ENCODE measurements at places on chromosomes 16 and 17. TPM values are rescaled to one million over a fixed set of nuclear protein-coding genes. Genes with fewer than 3 reads are reported as not detected.
A peak's percentile ranks its signal among the peaks of the same experiment; 100 is the strongest.

DNA sequence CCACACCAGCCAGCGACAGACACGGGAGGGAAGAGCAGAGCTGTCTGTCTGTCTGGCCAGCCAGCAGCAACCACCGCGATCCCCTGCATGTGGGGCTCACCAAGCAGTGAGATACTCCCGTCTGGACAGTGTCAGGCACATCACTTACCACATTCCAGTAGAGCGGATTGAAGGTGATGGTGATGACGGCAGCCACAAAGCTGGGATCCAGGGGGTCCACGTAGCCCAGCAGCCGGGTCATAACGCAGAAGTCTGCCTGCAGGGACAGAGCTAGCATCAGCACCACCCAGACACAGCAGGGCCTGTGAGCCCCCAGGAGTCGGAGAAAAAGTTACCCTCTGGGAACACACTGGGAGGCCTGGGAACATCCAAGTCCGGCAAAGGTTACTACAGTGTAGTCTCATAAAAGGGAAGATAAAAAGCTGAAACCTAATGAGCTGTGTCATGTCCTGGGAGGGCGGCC, 14.7 kb downstream of the PEMT start:
- DNase-seq = no peak

GRCh38 chr17:6306820-6307219, 128.1 kb downstream of the AIPL1 start:
- no peak for DNase-seq

DNA sequence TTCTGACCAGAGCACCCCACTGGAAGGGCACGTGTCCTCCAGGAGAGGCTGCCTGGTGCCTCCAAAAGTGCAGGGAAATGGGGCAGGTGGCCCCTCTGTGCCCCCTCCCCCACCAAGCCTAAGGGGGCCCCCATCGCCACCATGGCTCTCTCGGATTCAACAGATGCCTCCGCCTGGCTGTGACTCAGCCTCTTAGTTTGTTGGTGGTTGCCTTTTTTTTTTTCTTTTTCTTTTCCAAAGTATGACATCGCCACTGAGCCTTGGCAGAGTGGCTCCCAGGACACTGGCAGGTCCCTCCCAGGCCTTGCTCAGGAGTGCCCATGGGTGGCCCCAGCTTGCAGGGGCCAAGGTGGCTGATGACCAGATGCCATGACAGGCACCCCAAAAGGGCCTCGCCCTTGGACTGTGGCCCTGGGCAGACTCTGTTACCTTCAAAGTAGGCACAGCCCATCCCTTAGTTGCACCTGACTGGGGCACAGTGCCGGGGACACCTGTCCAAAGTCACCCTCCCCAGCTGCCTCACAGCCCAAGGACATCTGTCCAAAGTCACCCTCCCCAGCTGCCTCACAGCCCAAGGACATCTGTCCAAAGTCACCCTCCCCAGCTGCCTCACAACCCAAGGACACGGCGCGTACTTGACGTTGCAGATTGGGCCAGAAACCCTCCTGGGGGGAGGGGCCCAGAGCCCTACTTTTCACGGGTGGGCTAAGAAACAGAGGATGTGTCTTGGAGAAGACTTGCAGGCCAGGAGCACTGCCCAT, 29.6 kb downstream of the NPTX1 start:
- no peak for DNase-seq

DNA sequence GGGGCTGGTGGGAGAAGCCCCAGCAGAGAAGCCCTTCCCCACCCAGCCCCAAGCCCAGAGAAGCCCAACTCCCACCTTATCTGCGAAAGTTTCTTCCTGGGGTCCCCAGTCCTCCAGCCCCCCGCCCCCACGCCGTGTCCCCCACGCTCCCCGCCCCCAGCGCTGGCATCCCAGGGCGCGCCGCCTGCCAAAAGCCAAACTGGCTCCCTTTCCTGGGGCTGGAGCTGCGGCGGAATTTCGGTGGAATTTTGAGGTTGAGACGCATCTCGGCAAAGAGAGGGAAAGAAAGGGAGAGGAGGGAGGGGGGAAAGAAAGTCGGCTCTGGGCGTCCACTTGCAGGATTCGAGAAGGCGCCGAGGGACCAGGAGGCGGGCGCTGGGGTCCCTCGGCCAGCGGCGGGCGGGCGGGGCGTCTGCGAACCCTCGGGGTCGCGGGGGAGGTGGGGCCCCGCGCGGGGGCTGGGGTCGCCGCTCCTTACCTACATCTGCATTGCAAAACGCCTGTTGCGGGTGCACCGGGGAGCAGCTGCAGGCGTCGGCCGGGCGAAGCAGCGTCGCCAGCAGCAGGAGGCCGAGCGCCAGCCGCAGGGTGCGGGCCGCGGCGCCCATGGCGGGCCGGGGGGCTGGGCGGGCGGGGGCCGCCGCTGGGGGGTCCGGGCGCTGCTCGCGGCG, 571 bp downstream of the TIMP2 start:
- DNase-seq = peak; percentile 25

- DNase-seq = no peak
Measured at GRCh38 chr17:1994707-1995106, 30.4 kb downstream of the RTN4RL1 start.

DNA sequence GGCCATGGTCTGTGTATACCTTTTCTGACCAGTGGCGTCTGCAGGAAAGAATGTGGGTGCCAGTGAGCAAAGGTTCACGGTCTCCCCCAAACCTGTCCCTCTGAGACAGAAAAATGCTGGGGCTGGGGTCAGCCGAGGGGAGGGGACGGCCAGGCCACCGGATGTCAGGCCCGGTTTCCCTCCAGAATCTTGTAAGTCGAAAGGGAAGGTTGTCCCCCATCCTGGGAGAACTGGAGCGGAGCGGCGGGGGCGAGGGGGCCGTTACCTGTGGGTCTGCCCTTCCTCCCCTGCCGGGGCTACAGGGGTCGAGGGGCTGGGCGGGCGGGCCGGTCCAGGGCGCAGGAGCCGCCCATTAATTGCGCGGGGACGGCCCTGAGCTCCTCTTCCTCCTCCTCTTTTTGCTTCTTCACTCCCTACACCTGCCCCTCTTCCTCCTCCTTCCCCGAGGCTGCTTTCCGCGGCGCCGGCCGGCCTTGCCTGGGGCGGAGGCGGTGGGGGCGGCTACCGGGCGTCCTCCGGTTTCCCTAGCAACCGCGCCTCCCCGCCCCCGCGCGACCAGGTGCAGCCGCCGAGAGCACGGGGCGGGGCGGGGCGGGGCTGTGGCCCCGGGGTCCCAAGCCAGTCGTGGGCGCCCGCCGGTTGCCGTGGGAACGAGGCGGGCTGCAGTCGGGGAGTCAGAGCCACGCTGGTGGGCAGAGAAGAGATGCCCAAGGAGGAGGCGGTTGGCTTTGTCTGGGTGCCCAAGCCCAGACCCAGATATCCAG, at the start of gene MARCHF10:
TSS of gene MARCHF10 (minus strand) at position 503 of the 764 bp plus-strand sequence. CDS start 6,579 bp downstream, outside the sequence.
- DNase-seq = no peak

- no peak for DNase-seq
Measured at GRCh38 chr17:65941356-65941899, 250.5 kb downstream of the CEP112 start.

CARHSP1 gene
- total RNA-seq = 31.2 TPM

TOM1L1 gene
- 10.4 TPM for total RNA-seq

AANAT gene
- total RNA-seq = 0.98 TPM

- DNase-seq = no peak
Measured at GRCh38 chr16:27377666-27378485, 24.1 kb upstream of the IL21R start.

DNA sequence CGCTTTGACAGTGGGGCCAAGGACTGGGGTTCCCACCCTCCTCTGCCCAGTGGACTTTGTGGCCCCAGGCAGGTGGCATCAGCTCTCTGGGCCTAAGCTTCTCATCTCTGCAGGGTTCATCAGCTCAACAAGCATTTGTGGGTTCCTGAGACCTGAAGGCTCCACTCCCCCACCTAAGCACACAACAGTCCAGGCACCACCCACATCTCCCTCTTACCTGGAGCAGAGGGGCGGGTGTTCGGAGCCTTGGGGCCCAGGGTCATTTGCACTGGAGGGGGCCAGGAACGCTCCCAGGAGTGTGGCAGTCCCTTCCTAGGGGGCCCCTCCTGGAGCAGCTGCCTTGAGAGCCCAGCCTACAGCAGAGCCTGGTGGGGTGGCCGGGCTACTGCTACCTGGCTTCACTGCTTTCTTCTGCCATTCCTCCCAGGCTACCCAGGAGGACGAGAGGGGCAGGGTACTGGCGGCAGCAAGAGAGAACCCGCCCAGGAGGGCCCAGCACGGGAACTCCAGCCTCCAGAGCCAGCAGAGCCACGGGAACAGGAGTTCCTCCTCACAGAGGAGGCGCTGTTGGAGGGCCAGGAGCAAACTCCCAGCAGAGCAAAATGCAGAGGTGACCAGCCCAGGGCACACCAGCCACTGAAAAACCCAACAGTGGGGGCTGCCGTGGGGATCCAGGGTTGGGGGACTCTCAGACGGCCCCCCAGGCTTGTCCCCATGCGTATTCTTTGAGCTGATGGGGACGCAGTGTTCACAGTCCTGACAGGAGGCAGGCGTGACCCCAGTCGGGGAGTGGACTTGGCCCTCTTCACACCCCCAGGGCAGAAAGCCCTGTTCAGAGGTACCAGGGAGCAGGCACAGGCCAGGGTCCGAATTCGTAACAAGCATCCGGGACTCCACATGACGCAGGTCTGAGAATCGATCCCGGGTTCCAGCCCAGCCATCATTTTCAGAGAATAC, 35.1 kb upstream of the SLC38A10 start:
- no peak for DNase-seq

GRCh38 chr17:40956401-40957254, 10.1 kb downstream of the KRT39 start:
- no peak for DNase-seq

DNA sequence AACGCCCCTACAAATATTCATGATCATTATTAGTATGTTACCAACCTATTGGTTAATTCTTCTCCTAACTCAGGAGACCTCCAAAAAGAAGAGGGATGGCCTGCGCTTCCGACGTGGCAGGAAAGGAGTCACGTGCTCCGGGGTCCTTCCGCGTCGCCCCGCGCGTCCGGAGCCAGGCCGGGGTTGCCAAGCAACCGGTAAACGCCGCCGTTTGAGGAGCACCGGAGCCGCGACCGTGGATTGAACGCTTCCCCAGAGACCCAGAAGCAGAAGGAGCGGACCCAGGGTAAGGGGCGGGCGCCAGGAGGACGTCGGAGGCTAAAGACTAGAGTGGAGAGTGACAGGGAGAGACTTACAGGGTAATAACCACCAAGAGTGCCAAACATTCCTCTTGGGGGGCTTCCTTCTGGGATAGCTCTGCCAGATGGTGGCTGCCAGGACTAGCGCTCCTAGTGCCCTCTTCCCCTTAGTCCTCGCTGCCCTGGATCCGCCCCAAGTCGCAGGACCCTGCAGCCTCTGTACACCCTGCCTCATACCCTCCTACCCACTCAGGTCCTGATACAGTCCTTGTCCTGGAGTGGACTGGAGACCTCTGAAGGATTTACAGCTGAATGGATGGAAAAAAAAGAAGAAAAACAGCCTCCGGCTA, at the start of gene DNAI2:
TSS of gene DNAI2 (plus strand) at position 175 of the 649 bp plus-strand sequence. CDS start 7,584 bp downstream, outside the sequence.
- peak; percentile 38 for DNase-seq

- no peak for DNase-seq
Measured at GRCh38 chr17:13619462-13619861, 17.7 kb upstream of the HS3ST3A1 start.

GRCh38 chr17:31416503-31416923, 25.0 kb downstream of the RAB11FIP4 start:
- DNase-seq = peak; percentile 19

KRTAP3-1 gene
- not detected for total RNA-seq

FBXL19 gene
- 4.2 TPM for total RNA-seq

DNA sequence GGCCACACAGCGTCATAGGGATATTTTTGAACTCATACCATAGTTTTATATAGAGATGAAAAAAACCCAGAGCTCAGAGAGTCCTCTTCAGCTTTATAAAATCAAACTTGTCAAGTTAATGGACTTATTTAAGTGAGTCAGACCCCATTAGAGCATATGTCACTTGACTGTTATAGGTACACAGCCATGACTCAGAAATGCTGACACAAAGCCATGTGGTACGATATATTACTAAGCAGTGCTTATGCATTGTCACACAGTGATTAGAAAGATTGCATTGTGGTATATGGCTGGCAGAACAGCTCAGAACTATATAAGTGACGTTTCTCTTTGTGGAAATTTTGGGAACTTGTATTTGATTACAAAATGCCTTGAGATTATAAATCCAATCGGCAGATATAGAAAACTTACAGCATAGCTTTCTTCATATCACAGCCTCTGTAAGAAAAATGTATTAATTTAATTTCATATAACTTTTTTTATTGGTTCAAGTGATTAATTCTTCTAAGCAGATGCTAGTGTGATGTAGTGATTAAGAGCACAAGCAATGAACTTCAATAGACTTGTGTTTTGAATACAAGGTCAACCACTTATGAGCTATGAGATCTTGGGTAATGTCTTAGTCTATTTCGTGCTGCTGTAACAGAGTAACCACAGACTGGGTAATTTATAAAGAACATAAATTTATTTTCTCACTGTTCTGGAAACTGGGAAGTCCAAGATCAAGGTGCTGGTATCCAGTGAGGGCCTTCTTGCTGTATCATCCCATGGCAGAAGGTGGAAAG, 25.8 kb upstream of the GINS3 start:
- DNase-seq = no peak

DNA sequence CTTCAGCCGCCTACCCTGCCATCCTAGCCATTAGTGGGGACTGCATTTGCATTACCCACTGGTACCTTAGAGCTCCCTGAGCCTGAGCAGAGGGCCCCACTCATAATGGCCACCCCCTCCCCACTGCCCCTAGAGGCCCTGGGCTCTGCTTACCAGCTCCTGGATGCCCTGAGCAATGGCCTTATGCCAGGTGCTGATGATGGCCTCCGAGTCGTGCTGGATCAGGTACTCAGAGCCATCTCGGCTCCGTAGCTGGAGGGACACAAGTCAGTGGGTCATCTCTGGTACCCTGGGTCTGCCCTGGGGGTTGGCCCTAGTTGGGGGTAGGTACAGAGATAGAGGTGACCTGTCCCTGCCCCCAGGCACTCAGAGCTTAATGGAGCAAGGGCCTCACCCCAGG, 34.9 kb downstream of the ARHGAP27 start:
- no peak for DNase-seq

DNA sequence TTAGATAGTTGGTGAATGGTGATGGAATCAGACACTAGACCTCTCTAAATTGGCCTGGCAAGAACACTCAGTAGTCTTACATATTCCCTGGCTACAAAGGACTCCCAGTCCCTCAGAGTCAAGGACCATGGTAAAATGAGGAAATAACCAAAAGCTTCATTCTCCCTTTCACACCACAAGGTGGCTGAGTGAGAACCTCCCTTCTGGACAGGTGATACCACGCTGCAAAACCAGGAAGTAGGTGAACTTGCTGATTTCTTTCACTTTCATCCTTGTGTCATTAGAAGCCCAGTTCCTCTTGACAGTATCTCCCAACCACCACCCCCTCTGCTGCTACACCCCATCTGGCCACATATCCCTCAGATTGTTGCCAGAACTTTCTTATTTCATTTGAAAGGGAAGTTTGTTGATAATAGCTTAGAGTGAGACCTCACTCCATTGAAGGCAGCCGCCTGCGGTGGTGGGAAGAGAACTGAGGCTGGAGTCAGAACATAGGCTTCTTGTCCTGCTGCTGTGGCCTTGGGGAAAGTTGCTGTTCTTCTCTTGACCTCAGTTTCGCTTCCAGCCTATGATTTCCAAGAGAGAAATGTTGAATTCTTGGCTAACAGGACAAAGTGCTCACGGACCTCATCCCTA, 290.6 kb upstream of the CCL2 start:
- no peak for DNase-seq

CCDC144A gene
- total RNA-seq = 1.4 TPM

Data from heart right ventricle (tissue), 16 donors.